ENCODE measurements at places on chromosomes 16 and 17. TPM values are rescaled to one million over a fixed set of nuclear protein-coding genes. Genes with fewer than 3 reads are reported as not detected.

DNA sequence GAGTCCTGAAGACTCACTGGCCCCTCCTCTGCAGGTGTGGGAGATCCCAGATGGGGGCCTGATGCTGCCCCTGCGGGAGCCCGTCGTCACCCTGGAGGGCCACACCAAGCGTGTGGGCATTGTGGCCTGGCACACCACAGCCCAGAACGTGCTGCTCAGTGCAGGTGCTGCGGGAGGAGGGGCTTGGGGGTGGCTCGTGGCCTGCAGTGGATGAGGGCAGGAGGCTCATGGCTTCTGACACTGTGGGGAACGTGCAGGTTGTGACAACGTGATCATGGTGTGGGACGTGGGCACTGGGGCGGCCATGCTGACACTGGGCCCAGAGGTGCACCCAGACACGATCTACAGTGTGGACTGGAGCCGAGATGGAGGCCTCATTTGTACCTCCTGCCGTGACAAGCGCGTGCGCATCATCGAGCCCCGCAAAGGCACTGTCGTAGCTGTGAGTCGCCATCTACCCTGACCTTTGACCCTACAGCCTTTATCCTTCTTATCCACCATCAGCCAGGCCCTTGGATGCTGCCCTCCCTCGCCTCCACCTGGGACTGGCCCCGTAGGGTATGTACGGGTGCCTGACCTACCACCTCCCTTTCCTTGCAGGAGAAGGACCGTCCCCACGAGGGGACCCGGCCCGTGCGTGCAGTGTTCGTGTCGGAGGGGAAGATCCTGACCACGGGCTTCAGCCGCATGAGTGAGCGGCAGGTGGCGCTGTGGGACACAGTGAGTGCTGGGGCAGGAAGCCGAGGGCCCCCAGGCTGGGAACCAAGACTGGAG is 3.6 kb downstream of the CORO1A start:
- no peak for DNase-seq

DNA sequence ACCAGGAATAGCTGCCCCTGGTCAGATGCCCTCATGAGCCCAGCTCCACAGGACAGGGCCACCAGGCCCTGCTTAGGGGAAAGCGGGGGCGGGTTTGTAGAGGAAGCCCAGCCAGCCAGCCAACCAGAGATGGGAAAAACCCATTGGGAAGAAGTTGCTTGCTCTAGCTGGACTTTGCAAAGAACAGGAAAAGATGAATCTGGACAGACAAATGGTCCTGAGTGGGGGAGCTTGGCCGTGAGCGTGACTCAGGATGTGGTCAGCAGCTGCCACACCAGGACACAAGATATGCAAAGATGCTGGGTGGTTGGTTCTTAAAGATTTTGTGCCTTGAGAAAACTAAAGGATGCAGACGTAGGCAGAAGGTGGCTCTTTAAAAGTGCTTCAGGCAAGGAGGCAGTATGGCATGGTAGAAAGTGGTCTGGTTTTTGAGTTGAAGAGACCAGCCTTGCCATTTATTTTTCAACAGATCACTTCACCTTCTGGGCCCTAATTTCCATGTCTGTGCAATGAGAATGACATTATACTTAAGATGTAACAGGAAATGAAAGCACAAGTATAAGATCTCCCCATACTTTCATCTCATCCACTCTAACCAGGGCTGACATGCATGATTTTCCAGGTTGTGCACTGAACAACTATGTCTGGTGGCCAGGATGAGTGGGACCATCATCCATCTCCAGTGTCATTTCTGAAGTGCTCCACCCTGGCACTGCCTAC is 27.8 kb upstream of the HEATR6 start:
- DNase-seq = no peak

DNA sequence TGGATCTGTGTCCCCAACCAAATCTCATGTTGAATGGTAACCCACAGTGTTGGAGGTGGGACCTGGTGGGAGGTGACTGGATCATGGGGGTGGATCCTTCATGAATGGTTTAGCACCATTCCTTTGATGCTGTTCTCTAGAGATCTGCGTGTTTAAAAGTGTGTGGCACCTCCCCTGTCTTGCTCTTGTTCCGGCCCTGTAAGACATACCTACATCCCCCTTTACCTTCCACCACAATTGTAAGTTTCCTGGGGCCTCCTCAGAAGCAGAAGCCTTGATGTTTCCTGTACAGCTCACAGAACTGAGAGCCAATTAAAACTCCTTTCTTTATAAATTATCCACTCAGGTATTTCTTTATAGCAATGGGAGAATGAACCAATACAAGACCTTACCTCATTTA is 257.7 kb downstream of the XYLT1 start:
- no peak for DNase-seq

GRCh38 chr16:72302332-72302731 is 130.4 kb upstream of the PMFBP1 start:
- no peak for DNase-seq

DNA sequence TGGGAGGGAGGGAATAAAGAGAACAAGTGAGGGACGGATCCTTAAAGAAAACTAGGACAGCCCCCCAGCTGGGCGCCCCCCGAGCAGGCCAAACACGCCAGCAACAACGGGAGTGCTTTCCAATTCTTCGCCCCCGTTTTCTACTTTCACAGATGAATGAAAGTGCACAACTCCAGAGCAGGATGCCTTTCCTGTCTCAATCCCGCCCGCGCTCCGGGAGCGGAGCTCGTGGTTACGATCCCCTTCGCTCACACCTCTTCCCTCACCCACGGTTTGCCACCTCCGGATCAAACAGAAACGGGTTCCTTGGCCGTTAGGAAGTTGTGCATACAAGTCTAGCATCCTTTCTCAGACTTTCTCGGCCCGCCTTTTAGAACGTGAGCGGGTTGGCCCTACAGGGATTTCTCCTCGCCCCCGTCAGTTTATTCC is 680 bp downstream of the SKA2 start:
- no peak for DNase-seq

- DNase-seq = peak; percentile 17
Measured at GRCh38 chr16:70250748-70251628, 752 bp downstream of the EXOSC6 start.

DNA sequence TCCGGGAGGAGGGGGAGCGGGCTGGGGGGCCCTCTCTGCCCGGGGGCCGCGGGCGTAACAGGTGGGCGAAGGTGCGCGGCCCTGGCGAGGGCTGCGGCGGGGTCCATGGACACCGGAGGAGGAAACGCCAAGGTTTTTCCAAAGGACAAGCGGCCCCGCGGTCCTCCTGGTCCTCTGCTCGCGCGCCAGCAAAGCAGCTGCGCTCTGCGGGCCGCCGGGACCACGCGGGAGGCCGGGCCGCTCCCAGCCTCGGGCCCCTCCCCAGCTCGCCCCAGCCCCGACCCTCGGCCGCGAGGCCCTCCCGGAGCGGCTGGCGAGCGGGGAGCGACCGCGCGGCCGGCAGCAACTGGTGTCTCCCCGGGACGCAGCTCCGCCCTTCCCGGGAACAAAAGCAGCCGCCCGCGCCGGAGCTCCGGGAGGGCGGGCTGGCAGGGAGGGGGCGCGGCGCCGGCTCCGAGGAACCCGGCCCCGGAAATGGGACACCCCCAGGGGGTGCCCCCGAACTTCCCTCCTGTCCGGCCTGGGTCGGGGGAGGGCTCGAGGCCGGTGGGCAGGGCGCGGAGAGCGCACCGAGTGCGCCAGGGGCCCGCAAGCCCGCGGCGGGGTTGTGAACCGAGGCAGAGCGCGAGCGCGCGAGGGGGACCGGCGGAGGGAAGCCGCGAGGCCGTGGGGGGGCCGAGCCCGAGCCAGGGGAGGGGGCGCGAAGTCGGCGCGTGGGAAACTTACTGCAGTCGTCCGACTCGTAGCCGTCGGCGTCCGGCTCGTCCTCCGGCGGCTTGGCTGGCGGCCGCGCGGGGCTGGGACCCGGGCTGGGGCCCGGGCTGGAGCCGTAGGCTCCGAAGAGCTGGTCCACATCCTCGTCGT is 837 bp downstream of the DOC2B start:
- DNase-seq = no peak

DNA sequence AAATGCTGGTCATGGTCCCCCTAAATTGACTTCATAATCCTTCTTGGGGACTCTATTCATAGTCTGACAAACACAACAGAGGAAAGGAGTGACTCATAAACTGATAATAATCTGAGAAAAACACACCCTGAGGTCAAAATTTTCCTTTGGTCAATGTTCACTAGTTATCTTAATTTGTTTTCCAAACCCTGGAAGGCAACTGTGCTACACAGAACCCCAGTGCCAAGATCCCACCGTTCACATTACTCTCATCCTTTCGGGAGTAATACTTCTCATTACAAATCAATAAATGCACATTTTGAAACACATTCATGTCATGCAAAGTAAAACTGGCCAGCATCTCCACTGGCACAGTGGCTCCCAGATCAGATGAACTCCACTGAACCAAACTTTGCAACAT is 23.2 kb downstream of the COIL start:
- no peak for DNase-seq

DNA sequence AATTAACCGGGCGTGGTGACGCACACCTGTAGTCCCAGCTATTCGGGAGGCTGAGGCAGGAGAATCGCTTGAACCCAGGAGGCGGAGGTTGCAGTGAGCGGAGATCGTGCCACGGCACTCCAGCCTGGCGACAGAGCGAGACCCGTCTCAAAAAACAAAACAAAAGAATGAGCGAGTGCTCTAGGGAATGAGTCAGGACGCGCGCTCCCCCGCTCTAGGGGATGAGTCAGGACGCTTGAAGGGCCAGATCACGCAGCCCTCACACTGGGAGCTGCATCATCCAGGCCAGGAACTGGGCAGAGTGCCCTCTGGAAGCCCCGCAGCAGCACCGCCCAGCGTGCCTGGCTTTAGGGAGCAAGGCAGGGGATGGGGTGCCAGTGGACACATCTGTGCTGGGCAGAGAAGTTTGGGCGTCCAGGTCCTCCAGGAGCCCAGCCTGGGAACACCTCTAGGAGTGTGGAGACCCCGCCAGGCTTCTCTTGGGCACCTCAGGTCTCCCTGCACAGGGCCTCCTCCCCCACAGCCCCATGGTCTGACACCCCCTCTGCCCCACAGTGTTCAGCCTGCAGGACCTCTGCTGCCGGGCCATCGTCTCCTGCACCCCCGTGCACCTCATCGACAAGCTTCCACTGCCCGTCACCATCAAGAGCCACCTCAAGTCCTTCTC is 3.9 kb upstream of the WFIKKN1 start:
- DNase-seq = no peak

GRCh38 chr17:40535924-40536294 is 29.4 kb downstream of the CCR7 start:
- DNase-seq = no peak

GRCh38 chr16:51149251-51149661 is 1.8 kb downstream of the SALL1 start:
- DNase-seq = no peak

DNA sequence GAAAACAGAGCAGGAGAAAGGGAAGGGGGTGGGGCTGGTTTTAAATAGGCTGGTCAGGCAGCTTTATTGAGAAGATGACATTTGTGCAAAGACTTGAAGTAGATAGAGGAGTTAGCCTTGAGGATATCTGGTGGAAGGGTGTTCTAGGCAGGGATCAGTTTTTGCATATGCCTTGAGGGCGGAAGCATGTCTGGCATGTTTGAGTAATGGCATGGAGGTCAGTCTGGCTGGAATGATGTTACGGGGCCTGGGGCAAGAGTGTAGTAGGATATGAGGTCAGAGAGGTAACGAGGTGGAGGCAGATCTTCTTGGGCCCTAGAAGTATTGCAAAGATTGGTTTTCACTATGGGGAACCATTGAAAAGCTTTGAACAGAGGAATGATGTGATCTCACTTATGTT is 4.8 kb downstream of the RABEP1 start:
- no peak for DNase-seq

DNA sequence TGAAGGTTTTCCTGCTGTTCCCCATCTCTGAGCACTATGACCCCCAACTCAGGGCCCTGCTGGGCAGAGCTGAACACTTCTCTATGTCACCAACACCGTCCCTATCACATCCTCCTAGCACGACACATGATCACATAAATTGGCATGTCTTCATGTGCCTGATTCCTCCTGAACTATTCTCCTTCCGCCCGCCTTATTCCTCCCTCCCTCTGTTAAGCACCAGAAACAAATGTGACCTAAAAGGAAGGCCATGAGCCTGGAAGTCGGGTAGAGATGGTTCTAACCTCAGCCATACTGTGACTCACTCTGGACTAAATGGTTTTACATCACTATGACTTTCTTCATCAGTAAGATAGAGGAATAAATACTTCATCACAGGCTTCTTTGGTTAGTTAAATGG is 80.8 kb upstream of the DYNLRB2 start:
- DNase-seq = no peak

GRCh38 chr16:49165025-49165424 is 116.6 kb downstream of the CBLN1 start:
- DNase-seq = no peak

DNA sequence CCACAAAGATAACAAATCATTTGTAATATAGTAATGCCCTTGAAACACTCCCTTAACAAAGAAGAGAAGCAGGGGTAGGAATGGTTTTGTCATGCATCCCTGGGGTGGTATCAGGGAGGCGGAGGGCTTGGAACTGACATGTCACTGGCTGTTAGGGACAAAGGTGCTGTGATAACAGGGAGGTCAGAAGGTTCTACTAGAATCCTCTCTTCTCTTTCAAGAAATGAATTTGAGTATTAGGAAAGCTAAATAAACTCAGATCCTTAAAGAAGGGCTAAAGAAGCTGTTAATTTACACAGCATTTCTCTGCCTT is 65.4 kb upstream of the ADAMTS18 start:
- DNase-seq = no peak

- no peak for DNase-seq
Measured at GRCh38 chr16:4376126-4376892, 4.7 kb downstream of the VASN start.

DNA sequence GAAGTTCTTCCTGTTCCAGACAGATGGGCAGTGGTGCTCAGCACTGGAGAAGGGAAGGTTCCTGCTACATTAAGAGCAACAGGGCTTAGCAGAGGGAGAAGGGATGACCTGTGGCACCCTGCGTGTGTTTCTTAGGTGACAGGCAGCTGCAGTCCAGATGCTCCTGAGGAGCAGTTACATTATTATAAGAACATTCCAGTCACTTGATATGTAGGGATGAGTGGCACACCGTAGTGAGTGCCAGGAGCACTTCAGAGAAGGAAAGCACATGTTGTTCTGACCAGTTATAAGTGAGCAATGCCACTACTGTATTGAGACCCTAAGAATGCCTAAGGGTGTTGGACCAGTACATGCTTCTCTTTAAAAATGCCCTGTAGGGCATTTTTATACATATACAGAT is 39.9 kb upstream of the MRC2 start:
- DNase-seq = no peak

- DNase-seq = no peak
Measured at GRCh38 chr16:85878875-85879274, 20.1 kb upstream of the IRF8 start.

GRCh38 chr17:15398291-15398690 is 56.9 kb upstream of the TEKT3 start:
- DNase-seq = no peak

DNA sequence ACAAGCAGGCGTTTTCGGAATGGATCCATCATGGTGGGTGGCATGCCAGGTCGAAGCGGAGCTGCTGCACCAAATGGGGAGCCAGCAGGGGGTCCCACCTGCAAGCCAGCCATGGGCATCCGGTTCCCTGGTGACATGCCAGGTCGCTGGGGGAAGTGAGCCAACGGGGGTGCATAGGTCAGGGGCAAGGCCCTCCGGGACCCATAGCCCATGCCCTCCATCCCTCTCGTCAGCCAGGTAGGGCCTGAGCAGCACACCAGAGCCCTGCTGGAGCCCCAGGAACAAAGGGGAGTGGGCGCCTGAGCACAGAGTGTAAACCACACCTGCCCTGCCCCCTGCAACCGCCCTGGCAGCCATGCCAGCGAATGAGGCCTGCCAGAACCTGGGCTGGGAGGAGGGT is 5.0 kb downstream of the SMARCD2 start:
- no peak for DNase-seq

The ZNF771 gene
- 9.2 TPM for polyA plus RNA-seq

The COQ7 gene
- 35.2 TPM for polyA plus RNA-seq

The PIPOX gene
- polyA plus RNA-seq = 9.5 TPM

The KRT25 gene
- not detected for polyA plus RNA-seq

The TVP23A gene
- polyA plus RNA-seq = 5.0 TPM

The SPATA32 gene
- polyA plus RNA-seq = 0.20 TPM

The COL1A1 gene
- polyA plus RNA-seq = 838 TPM

Measured in renal cortex interstitium (tissue), 15 donors.